ENCODE measurements at places on chromosomes 5 and 9. TPM values are rescaled to one million over a fixed set of nuclear protein-coding genes. Genes with fewer than 3 reads are reported as not detected.

LTC4S gene
- total RNA-seq: 0.71 TPM

FUT7 gene
- not detected for total RNA-seq

WNT8A gene
- total RNA-seq: not detected

NSG2 gene
- total RNA-seq: not detected

DNA sequence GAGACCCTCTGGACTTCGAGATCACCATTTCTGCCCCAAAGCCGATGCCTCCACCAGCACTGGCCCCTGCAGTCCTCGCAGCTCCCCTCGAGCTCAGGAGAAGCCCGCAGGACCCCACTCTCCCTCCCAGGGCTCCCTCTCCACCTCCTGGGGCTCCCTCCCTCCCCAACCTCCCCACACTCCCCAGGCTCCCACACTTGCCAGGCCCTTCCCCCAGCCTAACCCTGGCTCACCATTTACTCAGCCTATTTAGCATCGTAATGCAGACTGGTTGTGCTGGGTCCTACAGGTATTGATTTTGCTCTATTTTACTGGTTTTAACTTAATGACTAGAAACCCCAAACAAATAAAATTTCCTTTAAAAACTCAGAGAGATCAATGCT, 23.7 kb upstream of the TMEM250 start:
- DNase-seq: no peak

DNA sequence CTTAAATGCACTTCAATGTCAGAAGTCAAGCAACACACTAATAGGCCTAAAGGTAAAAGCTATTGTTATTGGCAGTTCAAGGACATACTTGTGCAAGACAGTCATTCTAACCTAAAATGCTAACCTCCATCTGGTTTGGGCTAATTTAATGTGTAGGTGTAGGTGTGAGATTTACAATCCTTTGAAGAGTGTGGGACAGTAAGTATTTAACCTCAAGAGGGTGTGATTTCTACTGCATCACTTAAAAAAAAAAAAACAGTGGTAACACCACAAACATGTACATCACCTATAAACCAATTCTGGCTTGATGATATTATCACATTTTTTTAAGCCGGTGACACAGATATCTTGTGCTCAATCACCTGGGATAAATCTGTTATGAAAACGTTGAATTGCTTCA, 127.5 kb upstream of the MEF2C start:
- no peak for DNase-seq

GRCh38 chr9:33350310-33350709, 52.1 kb downstream of the AQP7 start:
- peak; percentile 45 for DNase-seq

DNA sequence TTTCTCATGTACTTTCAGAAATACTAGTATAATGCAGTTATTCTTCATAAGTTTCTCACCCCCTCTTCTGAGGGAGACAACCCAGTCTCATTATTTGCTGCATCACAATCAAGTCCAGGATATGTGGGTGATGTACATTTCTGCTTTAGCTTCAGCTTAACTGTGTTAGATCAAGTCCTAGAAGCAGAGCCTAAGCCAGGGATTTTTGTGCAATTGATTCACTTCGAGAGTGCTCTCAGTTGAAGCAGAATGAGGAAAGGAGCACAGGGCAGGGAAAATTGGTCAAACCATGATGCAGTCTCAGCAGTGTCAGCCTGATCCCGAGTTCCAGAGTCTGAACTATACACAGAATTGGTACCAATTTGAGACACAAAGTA, 15.1 kb downstream of the HNRNPK start:
- no peak for DNase-seq

GRCh38 chr5:16784843-16785791, 151.0 kb downstream of the MYO10 start:
- no peak for DNase-seq

- DNase-seq: no peak
Observed at GRCh38 chr9:22447618-22448305, 1.1 kb downstream of the DMRTA1 start.
